ENCODE measurements at places on chromosomes 7 and 10. TPM values are rescaled to one million over a fixed set of nuclear protein-coding genes. Genes with fewer than 3 reads are reported as not detected.

Gene GIMAP7
- 252 TPM for total RNA-seq

Gene NUTM2E
- 0.12 TPM for total RNA-seq

Gene CUL2
- 36.4 TPM for total RNA-seq

Gene C10orf53
- total RNA-seq: not detected

Gene NUTM2A
- 0.43 TPM for total RNA-seq

Gene TBX20
- total RNA-seq: 0.12 TPM

Gene FGFR2
- total RNA-seq: not detected

Gene FGL2
- 1.1 TPM for total RNA-seq

Gene NODAL
- 0.26 TPM for total RNA-seq

Gene RAB19
- total RNA-seq: 5.0 TPM

Gene STRIP2
- total RNA-seq: 10.7 TPM

Gene KCP
- total RNA-seq: 0.19 TPM

Gene MSMB
- not detected for total RNA-seq

Gene MRPS33
- 76.3 TPM for total RNA-seq

Gene TWIST1
- total RNA-seq: 0.14 TPM

Gene TNPO3
- 37.4 TPM for total RNA-seq

Gene GIMAP6
- total RNA-seq: 118 TPM

Gene PRTFDC1
- total RNA-seq: 0.89 TPM

Gene PLEKHA8
- total RNA-seq: 9.7 TPM

Gene MACC1
- not detected for total RNA-seq

Gene PLCE1
- total RNA-seq: not detected

Gene HERPUD2
- 38.0 TPM for total RNA-seq

Gene SMKR1
- total RNA-seq: 4.0 TPM

Gene METTL27
- total RNA-seq: 2.8 TPM

Gene H2BK1
- not detected for total RNA-seq

Gene C10orf67
- total RNA-seq: 0.17 TPM

Gene PLAU
- 0.48 TPM for total RNA-seq

Gene OR2A1
- total RNA-seq: 0.12 TPM

Gene CHN2
- total RNA-seq: 6.3 TPM

Gene DIP2C
- total RNA-seq: 1.6 TPM

Data from activated naive CD4-positive, alpha-beta T cell treated with anti-CD3 and anti-CD28 coated beads, Interleukin-2, amount 10 ng/mL, durations not matched to agents 5 hours and 36 hours (primary cell).